ENCODE measurements at places on chromosomes 3 and 15.

DNA sequence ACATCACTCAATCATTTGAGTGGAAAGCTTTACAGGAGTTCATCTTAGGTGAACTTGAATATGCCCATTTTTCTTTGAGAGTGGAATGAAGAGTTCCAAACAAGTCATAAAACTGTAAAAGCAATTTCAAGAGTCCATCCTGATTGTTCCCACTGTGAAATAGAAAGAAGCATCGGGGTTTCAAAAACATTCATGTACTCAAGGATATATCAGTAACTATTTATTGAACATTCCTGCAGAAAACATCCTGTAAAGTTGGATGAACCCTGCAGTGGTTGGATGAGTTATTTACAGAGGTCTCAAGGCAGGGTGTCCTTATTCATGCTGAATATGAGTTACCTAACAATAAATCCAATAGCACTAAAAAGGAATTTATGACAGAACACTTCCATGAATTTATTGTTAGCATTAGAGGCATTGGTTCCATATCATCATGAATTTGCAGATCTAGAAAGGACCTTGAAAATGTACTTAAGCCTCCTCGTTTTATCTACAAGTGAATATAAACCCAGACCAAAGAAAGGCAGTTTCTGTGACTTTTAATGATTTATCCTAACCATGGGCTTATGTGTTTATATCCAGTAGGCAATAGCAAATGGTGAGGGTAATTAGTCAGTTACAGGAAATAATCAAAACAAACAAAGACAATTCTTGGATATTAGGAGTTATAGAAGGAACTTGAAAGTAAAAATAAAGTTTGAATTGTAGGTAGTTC is 361.9 kb upstream of the KCNMB2 start:
- no peak for DNase-seq

GRCh38 chr3:120693439-120694171 is 11.6 kb upstream of the HGD start:
- no peak for DNase-seq

DNA sequence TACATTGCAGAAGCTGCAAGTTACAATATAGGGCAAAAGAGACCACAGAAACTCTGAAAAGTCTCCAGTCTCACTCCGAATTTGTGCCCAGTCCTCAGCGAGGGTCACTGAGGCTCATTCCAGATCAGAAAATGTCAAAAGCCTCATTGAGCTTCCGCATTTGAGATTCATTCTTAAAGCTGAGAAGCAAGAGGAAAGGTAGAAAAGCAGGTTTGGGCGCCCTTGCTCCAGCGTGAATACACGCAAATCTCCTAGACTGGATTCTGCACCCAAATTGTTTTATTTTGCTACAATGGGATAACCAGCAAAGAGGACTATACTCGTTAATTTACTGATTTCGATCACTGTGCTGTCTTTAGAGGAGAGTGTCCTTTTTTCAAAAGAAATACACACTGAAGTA is 212.2 kb downstream of the STT3B start:
- DNase-seq = no peak

DNA sequence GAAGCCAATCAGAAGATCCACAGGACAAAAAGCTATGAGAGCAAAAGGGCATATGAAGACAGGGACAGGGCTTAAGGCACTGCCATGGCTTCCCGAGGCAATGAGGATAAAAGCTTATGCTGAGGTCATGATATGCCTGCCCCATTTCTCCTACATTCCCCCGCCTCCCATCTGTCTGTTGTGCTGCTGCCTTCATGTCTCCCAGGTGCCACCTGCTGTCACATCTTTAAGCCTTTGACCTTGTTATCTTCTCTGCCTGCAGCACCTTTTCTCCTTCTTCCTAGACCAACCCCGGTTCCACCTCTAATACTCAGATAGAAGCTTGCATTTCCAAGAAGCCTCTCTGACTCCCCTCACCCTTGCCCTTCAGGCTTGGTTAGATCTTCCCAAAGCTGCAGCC is 213.8 kb downstream of the ARRDC4 start:
- DNase-seq = no peak
